ENCODE measurements at places on chromosomes 5 and 9.
A peak's percentile ranks its signal among the peaks of the same experiment; 100 is the strongest.

GRCh38 chr9:137678202-137678601, 59.4 kb downstream of the EHMT1 start:
- no peak for DNase-seq

DNA sequence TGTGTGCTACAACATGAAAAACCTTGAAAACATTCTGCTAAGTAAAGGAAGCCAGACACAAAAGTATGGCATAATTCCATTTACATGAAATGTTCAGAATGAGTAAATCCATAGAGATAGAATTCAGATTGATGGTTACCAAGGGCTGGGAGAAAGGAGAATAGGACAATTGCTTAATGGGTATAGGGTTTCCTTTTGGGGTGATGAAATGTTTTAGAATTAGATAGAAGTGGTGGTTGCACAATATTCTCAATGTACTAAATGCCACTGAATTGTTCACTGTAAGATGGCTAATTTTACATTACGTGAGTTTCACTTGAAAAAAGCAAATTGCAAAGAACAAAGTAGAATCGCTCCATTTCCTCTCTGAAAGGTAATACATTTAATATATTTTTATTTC, 43.0 kb upstream of the GAS1 start:
- DNase-seq = no peak

DNA sequence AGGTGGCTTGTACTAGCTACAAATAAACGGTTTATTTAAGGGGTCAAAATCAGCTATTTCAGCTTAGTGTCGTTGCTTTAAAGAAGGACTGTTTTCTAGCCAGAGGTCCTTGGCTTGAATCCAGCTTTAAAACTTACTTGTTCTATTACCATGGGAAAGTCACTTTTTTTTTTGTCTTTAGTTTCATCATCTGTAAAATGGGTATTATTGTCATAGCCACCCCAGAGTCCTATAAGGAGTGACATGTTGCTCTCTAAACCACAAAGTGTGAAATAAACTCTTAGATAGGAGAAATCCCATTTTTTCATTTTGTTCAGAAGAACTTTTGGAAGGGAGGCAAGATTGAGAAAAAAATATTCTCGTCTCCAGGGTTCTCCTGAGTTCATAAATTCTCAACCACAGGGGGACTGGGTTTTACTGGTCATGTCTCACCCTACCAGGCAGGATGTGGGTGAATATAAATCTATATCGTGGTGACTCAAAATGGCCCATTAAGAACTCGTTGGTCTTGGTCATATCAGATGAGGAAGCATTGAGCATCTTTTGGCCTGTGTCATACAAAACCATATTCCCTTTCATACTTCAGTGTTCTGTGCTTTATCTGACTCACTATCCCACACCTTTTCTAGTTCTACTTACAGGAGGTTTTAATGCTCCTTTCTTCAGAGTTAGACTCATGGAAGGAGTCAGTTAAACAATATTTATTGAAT, 202.7 kb upstream of the NR3C1 start:
- peak; percentile 26 for DNase-seq

GRCh38 chr5:143592648-143593047, 189.2 kb upstream of the NR3C1 start:
- DNase-seq = peak; percentile 15

- DNase-seq = no peak
These were observed 96.8 kb downstream of the WNK2 start for GRCh38 chr9:93280661-93281259.

DNA sequence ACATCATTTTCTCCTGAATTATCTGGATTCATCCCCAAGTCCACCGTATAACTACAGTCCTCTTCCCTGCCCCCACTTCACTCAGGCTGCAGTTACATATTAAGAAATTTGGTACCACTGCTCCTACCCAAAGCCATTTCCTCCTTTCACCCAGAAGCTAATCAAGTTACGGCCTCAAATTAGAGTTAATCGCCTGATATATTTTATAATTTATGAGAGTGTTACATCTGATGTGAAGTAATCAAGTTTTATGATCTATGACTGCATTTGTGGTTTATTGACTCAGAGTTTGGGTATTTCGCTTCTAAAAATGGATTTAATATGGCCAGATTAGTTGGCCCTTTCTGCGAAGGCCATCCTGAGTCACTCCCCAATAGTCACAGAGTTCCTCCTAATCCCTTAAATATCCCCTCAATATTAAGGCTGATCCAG, 223.6 kb upstream of the KIF2A start:
- DNase-seq = no peak

GRCh38 chr9:3367185-3367584, 158.6 kb downstream of the RFX3 start:
- no peak for DNase-seq

DNA sequence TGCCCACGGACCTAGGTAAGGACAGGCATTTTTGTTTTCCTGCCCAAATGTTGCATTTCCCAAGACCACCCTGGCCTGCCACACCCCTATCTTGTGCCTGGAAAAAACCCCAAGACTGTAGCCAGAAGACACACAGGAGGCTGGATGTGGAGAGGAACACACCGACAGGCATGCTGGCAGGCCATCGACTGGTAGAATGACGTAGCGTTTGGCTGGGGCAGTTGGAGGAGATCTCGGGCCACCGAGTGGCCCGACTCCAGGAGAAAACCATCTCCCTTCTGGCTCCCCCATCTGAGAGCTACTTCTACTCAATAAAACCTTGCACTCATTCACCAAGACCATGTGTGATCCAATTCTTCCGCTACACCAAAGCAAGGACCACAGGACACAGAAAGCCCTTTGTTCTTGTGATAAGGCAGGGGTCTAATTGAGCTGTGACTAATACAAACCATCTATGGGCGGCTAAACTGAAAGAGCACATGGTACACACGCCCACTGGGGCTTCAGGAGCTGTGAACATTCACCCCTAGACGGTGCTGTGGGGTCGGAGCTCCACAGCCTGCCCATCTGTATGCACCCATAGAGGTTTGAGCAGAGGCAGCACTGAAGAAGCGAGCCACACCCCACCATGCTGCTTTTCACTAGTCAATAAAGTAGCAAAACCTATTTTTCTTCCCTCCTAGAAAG, 38.9 kb upstream of the N4BP3 start:
- DNase-seq = no peak

DNA sequence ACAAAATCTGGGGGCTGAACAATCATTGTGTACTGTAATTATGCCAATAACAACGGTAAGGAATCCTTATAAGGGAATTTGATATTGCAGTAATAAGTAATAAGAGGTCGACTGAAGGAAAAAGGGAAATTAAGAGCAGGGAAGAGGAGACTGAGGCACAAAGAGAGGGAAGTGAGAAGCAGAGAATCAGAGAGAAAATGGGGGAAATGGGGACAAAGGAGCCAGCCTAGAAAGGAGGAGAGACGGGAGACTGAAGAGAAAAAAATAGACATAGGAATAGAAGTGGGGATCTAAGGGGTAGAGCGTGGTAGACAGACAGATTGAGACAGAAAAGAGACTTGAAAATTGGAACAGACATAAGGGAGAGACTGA, 518 bp upstream of the ZNF300 start:
- DNase-seq = no peak

DNA sequence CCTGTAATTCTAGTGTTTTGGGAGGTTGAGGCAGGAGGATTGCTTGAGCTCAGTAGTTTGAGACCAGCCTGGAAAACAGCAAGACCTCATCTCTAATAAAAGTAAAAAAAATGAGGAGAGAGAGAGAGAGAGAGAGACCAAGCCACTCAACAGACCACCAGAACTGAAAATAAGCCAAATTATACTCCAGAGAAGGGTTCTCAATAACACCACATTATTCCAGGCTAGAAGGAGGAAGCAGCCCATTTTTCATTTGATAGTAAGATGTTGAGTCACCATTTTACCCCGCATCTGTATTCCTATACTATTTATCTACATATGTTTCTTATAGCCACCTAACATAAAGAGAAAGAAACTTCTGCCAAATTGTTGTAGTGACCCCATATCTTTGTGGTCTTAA, 134.8 kb downstream of the PCSK5 start:
- DNase-seq = no peak

GRCh38 chr5:75666801-75667200, 50.4 kb downstream of the POC5 start:
- no peak for DNase-seq

DNA sequence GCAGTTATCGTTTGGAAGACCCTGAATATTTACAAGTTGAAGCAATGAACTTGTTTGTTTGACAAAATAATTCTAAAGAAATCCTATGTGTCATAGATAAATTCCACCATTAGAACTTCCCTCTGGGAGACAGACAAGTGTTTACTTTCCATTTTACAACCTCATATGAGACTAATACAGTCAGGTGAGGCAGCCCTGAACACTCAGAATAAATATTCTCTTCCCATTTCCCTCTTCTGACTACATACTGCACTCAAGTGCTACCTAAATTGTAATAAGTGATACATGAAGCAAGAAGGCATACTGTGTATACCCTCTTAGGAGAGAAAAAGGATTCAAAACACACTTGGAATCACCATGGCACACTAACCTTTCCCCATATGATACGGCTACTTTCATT, 6.8 kb downstream of the RASEF start:
- no peak for DNase-seq

DNA sequence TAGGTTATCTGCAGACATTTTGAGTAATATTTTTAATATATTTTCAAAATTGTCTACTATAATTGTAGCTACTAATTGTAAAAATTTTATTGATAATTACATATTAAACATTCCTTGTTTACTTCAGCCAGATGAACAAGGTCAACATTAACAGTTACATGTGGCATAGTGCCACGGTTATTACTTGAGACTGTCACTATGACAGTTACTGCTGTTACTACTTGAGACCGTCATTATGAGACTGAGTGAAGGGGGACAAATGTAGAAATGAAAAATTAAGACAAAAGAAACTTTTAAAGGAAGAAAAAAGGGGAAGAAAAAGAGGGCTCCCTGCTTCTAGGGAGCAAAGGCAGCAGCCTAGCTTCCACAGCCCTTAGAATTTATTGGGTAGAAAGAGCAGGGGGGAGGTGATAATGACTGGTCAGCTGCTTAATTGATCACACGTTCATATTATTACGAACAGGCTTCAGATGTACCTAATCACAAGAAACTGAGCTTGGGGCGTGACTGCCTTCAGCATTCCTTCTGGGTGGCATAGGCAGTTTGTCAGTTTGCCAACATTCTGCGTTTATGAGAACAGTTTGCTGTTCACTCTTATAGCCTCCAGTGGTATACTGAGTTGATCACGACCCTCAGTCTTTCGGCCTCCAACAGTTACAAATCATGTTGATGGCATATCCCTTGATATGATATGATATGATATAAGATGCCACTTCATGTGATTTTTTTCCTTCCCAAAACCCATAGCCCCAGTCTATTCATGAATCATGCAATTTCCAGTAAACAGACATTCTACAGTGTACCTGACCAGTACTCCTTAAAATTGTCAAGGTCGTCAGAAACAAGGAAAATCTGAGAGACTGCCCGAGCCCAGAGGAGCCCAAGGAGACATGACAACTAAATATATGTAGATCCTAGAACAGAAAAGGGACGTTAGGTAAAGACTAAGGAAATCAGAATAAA, 13.1 kb downstream of the MARCHF6 start:
- DNase-seq = no peak

DNA sequence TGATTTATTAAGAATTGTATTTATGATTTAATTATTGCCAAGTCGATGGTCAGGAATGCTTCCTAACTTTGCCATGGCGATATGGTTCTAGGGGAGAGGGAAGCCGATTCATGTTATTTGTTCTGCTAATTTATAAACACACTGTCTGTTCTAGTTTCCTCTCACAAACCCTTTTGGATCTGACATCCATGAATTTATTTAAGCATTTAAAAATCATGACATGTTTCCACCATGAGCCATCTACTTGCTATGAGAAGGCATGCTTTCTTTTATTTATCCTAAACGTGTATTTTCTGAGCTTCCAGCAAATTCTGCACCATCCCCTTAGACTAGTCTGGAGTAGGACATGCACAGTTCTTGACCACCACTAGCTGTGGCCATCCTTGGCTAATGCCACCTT, 136.6 kb upstream of the STC2 start:
- no peak for DNase-seq

DNA sequence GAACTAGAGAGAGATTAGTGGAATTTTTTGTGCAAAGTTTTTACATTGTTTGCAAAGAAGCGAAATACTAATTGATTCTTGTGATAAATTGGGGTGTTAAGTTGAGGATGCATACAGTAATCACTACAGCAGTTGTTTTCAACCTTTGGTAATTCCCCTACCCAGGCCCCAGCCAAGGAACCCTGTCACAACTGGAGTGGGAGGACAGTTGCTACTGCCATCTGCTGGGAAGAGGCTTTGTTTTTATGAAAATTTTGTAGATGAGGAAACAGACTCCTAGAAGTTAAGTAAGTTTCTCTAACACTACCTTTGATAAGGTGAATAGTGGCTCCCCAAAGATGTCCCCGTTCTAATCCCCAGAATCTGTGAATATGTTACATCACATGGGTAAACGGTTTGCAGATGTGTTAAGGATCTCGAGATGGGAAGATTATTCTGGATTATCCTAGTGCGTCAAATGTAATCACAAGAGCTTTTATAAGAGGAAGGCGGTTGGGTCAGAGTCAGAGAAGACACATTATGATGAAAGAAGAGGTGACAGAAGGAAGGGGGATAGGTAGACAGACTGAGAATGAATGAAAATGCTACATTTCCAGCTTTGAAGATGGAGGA, 34.0 kb upstream of the PPP1R2B start:
- DNase-seq = peak; percentile 23

DNA sequence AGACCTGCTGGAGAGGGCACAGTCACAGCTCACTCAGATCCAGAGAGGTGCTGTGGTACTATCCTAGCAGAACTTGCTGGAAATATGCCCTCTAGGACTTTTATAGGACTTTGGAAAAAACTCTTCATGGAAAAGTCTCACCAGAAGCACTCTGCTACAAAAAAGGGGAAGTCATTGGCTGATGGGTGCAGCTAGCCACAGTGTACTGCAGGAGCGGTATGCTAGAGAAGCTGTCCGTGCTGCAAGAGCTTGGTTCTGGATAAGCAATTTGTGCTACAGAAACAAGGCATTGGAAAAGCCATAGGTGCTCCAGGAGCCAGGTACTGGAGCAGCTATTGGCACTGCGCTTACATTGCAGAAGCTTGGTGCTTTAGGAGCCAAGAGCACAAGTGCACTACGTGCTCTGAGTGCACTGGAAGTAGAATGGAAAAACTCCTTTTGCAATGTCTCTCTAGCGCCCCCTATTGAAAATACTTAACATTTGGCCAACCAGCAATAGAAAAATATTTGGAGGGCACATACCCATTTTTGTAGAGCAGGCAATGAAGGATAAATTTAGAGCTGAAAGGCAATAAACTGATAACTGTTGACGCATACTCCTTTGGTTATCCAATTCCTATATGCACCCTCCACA, 83.4 kb downstream of the MEGF10 start:
- peak; percentile 87 for DNase-seq

- no peak for DNase-seq
These were observed 219.5 kb downstream of the KCTD16 start for GRCh38 chr5:144390133-144390532.

GRCh38 chr9:130513078-130513477, 66.3 kb upstream of the FUBP3 start:
- DNase-seq = no peak

GRCh38 chr5:150120617-150121447, 34.5 kb upstream of the CSF1R start:
- no peak for DNase-seq
